Anterior cingulate cortex (tissue), 58 donors: ENCODE measurements at places on chromosomes 3 and 15.
A peak's percentile ranks its signal among the peaks of the same experiment; 100 is the strongest.

- no peak for DNase-seq
Observed at GRCh38 chr15:78182821-78183220, 33.7 kb downstream of the IDH3A start.

- DNase-seq: no peak
Observed at GRCh38 chr3:13529196-13530112, 19.5 kb upstream of the FBLN2 start.

DNA sequence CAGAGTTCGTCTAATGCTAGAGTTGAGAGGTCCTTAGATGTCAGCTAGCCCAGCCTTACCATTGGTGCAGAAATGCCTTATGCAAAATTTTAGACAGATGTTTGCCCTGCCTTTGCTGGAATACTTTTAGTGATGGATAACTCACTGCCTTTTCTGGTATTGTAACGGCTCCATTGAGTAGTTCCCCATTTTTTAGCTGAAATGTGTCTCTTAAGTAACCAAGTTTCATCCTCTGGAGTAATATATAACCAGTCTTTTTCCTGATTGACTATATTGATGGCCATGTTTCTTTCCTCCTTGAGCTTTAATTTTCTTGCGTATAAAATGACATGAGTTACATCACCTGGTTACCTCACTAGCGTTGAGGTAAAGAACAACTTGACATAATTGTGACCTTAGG, 45.0 kb downstream of the SNRK start:
- DNase-seq: no peak

DNA sequence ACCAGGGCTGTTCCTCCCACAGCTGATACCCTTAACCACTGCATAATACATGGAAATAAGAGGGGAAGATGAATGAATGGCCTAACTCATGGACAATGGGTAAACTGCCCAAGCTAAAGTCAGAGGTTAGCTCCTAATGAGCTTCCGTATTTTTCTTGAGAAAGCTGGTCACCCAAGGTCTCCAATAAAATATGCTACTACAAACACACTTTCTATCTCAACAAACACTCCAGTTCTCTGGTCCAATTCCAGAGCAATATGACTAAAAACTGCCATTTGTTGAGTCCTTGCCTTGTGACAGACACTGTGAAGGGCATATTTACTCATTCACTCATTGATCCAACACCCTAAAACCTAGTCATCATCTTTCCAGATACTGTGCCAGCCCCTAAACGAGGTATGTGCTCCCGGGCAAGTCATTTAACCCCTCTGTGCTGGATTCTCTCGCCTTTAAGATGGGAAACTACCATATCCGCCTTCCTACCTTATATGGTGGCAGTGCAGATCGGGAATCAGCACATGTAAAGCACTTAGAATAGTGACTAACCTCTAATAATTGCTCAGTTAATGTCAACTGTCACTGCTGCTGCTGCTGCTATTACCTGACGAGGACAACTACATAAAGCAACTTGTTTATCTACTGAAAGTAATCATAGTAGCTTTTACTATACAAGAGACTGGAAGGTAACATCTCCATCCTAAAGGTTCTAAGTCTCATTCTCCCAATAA, 89.1 kb downstream of the XXYLT1 start:
- no peak for DNase-seq

- no peak for DNase-seq
Observed at GRCh38 chr15:96728591-96728990, 398.1 kb downstream of the NR2F2 start.

DNA sequence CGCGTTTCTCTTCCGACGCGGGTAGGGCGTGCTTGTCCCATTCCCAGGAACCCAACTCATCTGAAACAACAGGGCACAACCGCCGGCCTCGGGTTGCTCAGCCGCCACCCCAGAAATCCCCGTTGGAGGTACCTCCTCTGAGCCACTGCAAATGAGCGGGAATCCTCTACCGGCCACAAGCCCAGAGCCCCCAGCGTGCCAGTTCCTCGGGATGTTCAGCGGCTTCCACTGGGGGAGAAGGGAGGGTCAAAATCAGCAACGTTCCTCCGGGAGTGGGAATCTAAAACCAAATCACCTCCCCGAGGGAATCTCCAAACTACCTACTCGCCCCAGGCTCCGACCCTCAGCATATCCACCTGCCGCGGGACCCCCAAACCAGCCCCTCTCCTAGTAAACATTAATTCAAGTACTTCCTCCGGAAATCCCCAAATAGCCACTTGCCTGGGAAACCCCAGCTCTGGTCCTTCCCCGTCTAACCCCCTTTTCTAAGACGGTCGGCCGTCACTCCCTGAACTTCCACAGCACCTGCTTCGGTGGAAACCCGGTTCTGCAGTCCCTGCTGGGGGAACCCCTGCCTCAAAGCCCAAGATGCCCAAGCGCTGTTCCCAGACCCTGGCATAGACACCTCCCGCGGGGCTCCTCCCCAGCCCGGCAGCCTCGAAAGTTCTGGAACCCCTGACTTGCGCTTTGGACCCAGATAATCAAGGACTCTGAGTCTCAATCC, 887 bp downstream of the OXTR start:
- no peak for DNase-seq

DNA sequence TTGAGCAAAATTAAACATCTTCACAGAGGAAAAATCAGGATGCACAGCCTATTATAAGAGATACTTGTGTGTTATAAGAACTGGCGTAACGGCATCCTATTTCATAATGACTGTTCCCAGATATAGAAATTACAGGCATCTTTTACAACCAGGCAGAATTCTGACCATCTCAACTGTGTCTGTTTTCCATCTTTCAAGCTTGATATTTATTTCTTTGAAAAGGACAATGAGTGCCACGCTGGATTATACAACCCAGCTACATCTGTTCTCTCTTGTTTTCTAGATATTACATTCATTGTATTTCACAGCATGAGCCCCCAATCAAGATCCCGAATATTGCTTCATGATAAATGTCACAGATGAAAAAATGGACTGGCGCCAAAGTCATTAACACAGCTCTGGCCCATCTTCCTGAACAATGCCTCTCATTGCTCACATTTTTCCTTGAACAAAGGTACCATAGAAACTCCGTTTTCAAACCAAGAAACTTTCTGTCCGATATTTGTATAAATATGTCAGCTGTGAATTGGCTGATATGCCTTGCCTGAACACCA, 420.6 kb downstream of the TBL1XR1 start:
- DNase-seq: no peak

- no peak for DNase-seq
Observed at GRCh38 chr3:194237110-194237509, 101.2 kb downstream of the HES1 start.

- peak; percentile 38 for DNase-seq
Observed at GRCh38 chr15:66387163-66388042, 691 bp downstream of the MAP2K1 start.

DNA sequence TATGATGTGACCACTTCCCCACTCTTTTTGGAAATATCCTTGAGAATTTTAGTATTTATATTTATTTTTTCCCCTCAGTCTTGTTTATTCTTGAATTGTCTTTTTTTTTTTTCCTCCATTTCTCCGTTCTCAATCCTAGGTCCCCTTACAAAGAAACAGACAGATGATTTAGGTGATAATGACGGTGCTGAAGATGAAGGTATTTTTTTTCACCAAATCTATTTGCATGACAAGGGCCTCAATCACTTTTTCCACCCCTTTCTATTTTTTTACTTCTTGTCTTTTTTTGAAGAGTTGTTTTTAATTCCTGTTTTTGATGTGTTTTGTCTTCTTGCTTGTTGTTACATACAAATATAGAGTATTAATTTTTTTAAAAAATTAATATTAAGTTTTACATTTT, 402.6 kb downstream of the NLGN1 start:
- DNase-seq: no peak

DNA sequence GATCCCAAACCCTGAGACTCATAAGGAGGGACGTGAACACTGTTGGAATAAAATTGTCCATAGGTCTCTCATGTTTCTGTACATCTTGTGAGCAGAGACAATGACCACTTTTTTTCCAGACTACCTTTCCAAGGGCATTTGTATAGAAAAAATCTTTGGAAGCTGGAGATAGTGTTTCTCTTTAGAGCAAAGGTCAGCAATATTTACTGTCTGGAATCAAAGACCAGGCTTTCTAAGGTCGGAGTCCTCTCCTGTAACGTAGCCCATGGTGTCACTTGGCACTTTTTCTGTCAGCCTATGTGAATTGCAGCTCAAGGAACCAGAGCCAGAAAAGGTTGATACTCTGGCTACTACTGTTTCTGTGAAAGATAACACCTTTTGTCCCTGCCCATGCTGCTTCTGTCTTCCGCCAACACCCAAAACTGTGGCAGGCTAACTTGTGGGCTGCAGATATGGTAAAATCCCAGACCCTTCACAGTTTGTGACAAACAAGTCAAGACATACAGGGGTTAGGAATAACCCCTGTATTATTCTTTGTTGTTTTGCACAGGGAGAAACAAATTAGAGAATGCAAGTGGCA, 578.3 kb downstream of the GRM7 start:
- no peak for DNase-seq

DNA sequence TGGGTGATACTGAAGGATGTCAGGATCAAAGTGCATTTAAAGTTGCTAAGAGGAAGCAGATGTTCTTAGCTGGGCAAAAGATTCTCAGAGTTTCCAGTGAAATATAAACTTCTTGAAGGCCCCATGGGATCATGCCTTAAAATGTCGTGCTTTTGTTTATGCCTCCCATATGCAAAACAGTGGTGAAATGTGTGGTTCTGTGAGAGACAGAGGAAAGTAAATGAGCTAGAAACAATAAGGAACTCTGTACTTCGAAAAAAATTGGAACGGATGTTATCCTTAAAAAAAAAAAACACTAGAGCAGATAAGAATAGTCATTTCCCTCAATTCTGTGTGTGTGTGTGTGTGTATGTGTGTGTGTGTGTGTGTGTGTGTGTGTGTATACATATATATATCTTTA, 497.0 kb upstream of the TBL1XR1 start:
- DNase-seq: no peak

GRCh38 chr3:126900859-126901540, 81.9 kb upstream of the PLXNA1 start:
- no peak for DNase-seq

- no peak for DNase-seq
Observed at GRCh38 chr15:77421370-77421700, 647 bp downstream of the HMG20A start.

- DNase-seq: no peak
Observed at GRCh38 chr15:62164396-62165103, 535 bp downstream of the C2CD4B start.

DNA sequence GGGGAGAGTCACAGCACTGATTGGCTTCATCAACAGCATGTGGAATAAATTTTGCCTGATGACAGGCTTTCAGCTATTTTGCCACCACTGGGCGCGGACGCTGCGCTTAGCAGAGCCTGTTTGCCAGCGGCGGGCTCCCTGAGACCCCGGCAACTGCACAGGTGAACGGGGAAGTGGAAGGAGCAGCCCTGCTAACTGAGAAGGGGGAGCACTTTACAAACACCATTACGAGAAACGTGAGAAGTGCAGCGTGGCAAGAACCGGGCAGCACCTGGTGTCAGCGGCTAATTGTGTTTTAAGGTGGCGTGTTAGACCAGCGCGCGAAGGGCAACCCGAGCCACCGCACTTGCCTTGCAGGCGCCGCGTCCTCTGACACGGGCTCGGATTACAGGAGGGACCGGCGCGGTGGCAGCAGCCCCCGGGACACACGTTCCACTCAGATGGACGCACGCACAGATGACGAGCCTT, 307.8 kb upstream of the ARRDC4 start:
- no peak for DNase-seq

GRCh38 chr3:8712908-8713255, 20.7 kb upstream of the CAV3 start:
- DNase-seq: no peak
